ENCODE measurements at places on chromosomes 4 and X.

DNA sequence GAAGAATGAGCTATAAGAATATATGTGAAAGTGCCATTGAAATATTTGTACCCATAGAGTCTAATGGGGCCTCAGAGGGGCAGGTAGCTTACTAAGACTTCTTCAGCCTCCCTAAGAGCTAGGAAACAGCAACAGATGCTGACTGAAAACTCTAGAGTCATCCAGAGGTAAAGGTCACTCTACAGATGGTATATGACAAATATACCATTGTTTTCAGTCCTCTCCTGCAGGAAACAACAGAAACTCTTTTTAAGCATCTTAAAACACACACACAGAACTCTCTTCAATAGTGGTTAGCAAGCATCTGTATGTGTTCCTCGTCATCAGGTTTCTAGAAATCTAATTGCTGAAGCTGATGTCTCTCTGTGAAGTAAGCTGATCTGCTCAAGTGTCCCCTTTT lies 313.8 kb upstream of the GATB start:
- no peak for DNase-seq

DNA sequence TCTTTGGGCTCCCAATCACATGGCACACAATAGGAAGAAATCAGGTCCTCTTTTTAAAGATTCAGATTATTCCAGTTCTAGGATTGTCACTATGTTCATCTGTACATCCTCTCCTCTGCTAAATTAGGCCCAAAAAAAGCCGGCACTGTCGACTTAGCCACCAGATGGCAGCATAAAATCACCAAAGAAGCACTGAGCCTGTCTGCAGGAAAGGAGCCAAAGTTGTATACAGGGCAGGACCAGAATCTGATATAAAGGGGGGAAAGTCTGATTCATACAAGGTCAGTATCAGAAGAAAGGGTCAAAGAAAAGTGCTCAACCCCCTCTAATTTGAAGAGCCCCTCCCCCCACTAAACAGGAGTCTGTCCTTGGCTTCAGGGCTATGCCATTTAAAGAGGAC lies 292.5 kb downstream of the CHIC1 start:
- DNase-seq: peak; percentile 36

GRCh38 chr4:38290366-38290765 lies 330.2 kb downstream of the PTTG2 start:
- DNase-seq: no peak

DNA sequence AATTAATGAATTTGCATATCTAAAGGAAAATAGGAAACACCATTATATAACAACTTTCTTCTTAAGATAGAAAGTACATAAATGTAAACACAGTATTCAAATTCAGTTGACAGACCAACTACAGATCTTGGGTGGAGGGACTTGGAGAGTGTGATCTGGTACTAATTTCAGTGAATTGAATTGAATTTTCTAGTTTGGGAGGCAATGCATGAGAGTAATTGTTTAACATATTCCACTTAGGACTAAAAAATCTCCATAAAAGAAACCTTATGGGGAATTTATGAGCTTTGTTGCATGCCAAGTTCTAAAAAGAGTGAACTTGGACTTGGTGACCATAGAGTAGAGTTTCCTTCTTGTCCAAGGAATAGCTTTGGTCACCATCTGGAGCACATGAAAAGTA lies 261.1 kb upstream of the TTC29 start:
- no peak for DNase-seq

- no peak for DNase-seq
Observed at GRCh38 chrX:86806786-86807185, 658.5 kb downstream of the DACH2 start.

DNA sequence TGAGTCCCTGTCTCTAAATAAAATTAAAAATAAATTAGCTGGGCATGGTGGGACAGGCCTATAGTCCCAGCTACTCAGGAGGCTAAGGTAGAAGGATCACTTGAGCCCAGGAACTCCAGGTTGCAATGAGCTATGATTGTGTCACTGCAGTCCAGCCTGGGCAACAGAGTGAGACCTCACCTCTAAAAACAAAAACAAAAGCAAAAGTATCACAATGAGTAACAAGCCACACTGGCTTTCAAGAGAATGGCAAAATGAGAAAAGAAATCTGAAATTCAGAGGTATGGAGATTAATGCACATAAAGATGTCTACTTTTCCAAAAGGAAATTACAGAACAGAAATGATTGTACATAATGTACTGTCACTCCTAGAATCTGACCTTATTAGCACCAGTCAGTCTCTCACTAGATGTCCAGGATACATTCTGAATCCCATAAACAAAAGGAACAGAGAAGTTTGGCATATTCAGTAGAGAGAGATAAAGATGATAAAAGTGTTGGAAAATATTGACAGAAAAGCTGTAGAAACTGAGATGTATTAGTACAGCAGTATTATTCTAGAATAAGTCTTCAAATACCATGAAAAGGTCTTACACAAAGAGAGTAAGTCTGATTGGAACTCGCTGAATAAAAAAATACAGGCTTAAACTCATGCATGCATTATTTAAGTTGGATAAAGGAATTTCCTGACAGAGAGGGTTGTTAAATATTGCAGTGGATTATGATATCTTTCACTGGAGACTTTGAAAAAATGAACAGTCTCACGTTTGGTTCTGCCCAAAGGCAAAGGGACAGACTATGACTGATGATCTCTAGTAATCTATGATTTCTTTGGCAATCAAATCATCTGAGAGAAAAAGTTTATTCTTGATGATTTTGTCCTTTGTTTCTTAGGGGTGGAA lies 102.5 kb downstream of the SH3RF1 start:
- no peak for DNase-seq

DNA sequence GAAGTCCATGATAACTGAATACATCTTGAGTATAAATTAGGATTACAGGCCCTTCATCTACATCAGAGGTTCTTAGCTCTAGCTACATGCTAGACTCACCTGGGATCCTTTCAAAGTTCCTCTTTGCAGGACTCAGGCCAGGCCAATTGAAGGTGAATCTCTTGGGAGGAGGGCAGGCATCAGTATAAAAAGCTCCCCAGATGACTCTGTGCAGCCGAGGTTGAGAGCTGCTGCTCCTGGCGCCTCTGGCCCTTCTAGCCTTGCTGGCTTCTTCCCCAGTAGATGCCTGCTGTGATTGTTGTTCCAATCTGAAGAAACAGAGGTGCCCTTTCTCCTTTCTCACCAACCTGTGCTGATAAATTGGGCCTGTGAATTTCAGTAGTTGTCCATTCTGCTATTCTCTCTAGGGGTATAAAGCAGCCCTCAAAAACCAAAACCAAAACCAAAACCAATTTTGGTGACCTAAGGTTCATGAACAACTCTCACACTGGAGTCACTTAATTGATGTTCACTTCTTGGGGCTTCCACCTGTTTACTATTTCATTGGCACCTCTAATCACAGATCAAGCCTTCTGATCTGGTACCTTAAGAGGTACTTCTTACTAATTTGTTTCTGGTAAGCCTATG lies 78.7 kb downstream of the SUPT20HL2 start:
- DNase-seq: no peak

GRCh38 chr4:102678107-102678506 lies 82.7 kb downstream of the MANBA start:
- DNase-seq: no peak

- no peak for DNase-seq
Observed at GRCh38 chr4:22458098-22458497, 57.8 kb downstream of the ADGRA3 start.

- no peak for DNase-seq
Observed at GRCh38 chrX:108105473-108105872, 13.9 kb downstream of the ATG4A start.

DNA sequence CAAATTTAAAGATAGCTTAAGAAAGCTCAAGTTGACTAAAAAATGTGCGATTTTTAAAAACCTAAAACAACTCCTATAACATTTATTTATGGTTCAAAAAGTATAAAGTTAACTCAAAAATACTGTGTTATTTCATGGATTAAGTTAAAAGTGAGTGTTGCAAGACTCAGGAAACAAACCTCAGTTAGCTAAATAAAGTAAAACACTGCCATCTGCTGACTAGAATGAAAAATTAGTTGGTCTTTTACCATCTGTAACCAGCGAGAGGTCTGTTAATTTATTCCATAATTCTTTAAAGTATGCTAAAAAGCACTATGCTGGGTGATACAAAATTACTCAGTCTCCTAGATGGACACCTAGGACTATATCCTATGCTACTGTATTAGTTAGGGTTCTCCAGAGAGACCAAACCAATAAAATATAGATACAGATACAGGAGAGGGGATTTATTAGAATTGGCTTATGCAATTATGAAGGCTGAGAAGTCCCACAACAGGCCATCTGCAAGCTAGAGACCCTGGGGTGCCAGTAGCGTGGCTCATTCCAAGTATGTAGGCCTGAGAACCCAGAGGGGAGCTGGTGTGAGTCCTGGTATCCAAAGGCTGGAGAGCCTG lies 4.9 kb upstream of the WDFY3 start:
- DNase-seq: no peak

GRCh38 chrX:148354916-148355315 lies 145.5 kb upstream of the AFF2 start:
- no peak for DNase-seq

- DNase-seq: no peak
Observed at GRCh38 chrX:63404332-63404731, 53.2 kb upstream of the SPIN4 start.

GRCh38 chr4:98555798-98556445 lies 102.5 kb downstream of the TSPAN5 start:
- no peak for DNase-seq

DNA sequence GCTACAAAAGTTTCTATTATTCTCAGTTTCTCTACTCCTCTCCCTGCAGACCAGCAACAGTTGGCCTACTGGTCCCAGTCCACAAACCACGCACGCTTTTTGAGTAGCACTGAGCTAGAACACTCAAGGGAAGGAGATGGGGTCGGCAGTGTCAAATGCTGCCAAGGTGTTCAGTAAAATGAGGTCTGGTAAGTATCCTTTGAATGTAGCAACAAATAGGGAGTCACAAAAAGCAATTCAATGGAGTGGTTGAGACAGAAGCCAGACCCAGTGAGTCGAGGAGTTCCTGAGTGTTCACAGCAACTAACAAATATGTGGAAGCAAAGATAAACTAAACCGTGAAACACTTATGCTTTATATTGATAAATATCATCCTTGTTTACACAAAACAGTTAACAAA lies 355.7 kb downstream of the MID1IP1 start:
- no peak for DNase-seq

DNA sequence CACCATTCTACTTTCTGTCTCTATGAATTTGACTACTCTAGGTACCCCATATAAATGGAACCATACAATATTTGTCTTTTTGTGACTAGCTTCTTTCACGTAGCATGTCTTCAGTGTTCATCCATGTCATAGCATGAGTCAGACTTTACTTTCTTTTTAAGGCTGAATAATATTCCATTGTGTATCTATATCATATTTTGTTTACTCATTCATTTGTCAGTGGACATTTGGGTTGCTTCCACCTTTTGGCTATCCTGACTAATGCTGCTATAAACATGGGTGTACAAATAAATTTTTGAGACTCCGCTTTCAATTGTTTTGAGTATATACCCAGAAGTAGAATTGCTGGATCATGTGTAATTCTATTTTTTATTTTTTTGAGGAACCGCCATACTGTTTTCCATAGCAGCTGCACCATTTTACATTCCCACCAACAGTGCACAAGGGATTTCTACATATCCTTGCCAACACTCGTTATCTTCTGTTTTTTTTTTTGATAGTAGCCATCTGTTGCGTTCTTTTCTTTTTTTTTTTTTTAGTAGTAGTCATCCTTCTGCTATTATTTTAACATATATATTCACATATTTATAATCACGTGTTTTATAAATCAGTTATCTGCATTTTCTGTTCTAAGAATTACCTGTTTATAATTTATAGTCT lies 158.0 kb upstream of the MED14 start:
- DNase-seq: no peak
